ENCODE measurements at places on chromosomes 7 and 10.

GRCh38 chr7:136050462-136050847 lies 73.3 kb upstream of the MTPN start:
- no peak for DNase-seq

GRCh38 chr10:15857107-15857575 lies 3.2 kb downstream of the MINDY3 start:
- DNase-seq = no peak

DNA sequence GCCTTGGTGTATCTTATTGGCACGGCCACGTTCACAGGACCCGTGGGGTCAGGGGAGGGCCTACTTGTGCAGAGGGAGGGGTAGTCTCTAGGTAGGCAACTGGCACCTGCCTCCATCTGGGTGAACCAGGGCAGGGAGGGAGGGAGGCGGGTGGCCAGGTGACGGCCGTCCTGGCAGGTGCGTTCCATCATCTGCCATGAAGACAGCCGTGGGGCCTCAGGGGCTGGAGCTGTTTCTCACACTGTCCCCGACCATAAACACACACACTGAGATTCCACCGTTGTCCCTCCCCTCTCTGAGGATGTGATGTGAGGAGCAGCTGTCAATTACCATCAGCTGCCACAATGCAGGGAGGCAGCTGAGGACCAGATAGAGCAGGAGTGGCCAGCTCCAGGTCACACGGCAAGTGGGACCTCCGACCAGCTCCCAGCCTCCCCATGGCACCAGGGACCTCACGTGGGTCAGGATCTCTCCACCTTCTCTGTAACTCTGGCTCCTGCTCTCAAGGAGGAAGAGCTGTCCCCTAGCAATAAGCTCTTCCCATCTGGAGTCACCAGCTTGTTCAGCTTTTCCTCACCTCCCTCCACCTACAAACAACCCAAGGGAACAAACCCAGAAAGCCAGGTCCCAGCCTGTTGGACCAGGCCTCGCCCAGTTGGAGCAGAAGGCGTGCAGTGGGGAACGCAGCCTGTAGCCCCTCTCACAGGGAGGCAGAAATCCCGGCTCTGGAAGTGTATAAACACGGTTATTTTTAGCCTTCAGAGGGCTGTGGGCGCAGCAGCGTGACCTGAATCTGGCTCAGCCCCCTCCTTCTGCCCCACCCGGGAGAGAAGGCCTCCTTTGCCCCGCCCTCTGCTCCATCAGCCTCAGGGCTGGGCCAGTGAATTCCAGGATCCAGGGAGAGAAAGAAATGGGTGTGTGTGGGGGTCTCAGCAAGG lies 33.1 kb downstream of the ZMIZ1 start:
- no peak for DNase-seq

GRCh38 chr10:11395581-11396310 lies 215.7 kb downstream of the USP6NL start:
- no peak for DNase-seq

DNA sequence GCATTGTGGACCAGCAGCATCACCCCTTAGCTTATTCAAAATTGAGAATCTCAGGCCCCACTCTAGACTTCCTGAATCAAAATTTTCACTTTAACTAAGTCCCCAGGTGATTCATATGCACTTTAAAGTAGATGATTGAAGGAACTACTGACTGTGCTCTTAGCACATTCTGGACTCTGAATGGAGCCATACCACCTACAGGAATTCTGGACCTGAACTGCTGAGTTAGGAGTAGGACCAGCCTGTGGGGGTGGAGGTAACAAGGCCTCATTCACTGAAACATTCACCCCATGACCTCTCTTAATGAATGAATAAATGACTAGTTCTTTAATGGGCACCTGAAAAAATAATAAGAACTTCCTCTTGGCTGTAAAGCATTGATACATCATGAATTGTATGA lies 7.3 kb downstream of the PDK4 start:
- DNase-seq = no peak

- DNase-seq = no peak
Measured at GRCh38 chr7:12770227-12770975, 83.0 kb downstream of the ARL4A start.

- no peak for DNase-seq
Measured at GRCh38 chr10:69439813-69440506, 11.3 kb upstream of the TSPAN15 start.

- no peak for DNase-seq
Measured at GRCh38 chr7:41698114-41698513, 4.8 kb downstream of the INHBA start.

DNA sequence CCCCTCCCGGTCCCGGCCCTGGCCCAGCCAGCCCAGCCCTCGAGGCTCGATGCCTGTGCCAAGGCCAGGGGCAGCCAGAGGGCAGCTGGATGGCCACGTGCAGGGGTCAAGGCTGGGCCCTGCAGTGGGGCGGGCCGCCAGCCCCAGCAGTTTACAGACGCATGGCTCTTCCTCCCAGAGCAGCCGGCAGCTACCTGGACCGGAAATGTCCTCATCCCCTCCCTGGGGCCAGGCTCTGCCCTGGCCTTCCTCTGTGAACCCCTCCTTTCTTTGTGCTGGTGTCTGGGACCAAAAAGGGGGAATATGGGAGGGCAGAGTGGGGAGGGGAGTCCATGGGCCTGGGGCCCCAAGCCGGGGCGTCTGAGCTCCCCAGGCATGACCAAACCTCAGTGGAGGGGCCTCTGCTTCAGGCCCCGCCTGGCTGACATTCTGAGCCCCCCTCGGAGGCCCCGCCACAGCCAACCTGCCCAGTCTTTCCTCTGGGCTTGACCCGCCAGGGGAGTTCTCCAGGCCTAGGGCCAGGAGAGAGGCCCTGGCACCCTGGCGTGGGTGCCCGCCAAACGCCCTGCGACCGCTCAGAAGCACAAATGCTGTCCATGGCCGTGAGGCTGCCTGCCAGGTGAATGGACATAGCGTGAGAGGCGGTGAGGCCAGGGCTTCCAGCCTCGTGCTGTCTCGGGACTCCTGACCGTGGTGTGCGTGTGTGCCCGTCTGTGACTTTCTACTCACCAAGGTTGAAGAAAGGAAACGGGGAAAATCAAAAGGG lies 24.7 kb upstream of the AMZ1 start:
- no peak for DNase-seq

DNA sequence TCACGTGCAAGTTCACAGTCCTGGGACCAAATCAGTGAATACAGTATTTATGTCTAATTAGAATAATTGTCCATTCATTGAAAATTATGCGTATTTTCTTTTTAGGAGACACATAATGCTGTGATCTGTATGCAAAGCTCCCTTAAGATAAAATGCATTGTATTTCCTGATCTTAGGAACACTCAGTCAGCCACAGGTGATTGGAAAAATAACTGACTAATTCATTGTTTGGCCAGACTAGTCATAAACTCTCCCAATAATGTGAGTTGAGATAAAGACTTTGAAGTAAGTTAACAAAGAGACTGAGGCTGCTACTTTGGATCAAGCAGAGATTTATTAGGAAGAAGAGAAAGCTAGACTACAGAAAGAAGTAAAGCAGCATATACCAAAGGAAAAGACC lies 182.2 kb downstream of the GNAI1 start:
- no peak for DNase-seq

DNA sequence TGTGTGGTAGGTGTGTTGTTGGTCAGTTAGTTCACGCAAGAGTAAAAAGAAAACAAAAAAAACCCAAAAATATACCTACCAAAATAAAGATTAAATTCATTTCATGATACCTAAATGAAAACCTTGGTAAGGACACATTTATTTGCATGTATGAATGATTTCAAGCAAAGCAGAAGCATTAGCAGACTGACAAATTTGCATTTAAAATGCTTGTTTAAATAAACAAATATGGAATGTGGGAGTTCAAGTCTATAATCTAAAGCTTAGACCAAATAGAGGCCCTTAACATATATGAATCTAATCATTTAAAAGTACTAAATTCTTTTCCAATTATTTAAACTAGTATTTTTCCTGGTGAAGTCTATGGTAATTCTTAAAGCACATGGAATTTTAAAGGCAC lies 35.8 kb downstream of the GNAT3 start:
- DNase-seq = no peak

- no peak for DNase-seq
Measured at GRCh38 chr7:21426286-21427181, 1.3 kb upstream of the SP4 start.

- DNase-seq = no peak
Measured at GRCh38 chr10:28873540-28873939, 196.2 kb downstream of the BAMBI start.

GRCh38 chr10:7666253-7667023 lies at the start of gene ITIH5:
Gene ITIH5 (minus strand): TSS chr10:7666966. CDS start chr10:7666892, 74 bp downstream.
- DNase-seq = no peak

- no peak for DNase-seq
Measured at GRCh38 chr7:139430443-139430842, 53.0 kb downstream of the KLRG2 start.

GRCh38 chr7:91019686-91020385 lies 244.4 kb upstream of the FZD1 start:
- no peak for DNase-seq

- DNase-seq = no peak
Measured at GRCh38 chr7:93327006-93327633, 95.0 kb downstream of the VPS50 start.

DNA sequence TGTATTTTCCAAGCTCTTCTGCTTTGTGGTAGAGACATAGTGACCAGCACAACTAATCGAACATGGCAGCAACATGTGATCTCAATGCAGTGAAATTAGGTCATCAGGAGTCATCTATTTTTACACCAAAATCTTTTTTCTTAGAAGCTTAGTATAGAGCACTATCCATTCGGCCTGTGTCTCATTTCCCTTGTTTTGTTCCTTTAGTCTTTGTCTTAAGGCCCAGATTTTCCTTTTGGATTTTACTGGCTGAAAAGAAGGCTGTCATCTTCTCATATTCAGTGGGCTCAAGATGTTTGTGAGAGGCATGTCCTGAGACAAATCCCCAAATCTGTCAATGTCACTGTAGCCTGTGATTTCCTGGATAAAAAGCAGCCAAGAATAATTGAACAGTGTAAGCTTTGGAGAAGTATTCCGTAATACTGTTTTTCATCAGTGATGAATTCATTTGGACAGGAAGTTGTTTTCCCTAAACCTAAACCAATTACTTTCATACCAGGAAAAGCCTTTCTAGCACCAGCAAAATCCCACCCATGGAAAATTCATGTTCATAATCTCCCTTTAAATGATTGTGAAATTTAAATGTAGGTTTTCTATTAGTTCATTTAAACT lies 55.2 kb downstream of the MAGI2 start:
- DNase-seq = no peak

DNA sequence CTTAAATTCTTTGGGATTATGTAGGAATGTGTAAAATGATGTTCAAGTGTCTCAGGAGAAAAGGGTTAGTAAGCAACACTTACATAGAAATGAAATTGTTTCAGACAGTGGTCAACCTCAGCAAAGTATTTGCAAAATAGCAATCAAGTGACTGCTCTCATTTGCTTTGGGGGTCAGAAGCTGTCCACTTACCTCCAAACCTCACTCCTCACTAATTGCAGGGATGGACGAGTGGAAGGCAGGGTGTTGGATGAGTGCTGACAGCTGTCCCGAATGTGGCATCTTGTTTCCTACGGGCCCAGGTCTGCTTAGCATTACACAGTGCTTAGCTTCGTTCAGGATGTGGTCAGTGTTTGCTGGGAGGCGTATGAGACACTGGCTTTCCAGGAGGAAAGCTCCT lies 437.0 kb downstream of the SUGCT start:
- DNase-seq = no peak

- no peak for DNase-seq
Measured at GRCh38 chr7:45698303-45699014, 124.3 kb downstream of the ADCY1 start.

- no peak for DNase-seq
Measured at GRCh38 chr10:129965959-129966358, 1.9 kb upstream of the EBF3 start.

- no peak for DNase-seq
Measured at GRCh38 chr7:128053023-128053422, 21.8 kb upstream of the LRRC4 start.

- DNase-seq = no peak
Measured at GRCh38 chr7:108038986-108039385, 36.0 kb upstream of the LAMB1 start.

GRCh38 chr7:45237788-45238461 lies 80.3 kb downstream of the RAMP3 start:
- DNase-seq = no peak

DNA sequence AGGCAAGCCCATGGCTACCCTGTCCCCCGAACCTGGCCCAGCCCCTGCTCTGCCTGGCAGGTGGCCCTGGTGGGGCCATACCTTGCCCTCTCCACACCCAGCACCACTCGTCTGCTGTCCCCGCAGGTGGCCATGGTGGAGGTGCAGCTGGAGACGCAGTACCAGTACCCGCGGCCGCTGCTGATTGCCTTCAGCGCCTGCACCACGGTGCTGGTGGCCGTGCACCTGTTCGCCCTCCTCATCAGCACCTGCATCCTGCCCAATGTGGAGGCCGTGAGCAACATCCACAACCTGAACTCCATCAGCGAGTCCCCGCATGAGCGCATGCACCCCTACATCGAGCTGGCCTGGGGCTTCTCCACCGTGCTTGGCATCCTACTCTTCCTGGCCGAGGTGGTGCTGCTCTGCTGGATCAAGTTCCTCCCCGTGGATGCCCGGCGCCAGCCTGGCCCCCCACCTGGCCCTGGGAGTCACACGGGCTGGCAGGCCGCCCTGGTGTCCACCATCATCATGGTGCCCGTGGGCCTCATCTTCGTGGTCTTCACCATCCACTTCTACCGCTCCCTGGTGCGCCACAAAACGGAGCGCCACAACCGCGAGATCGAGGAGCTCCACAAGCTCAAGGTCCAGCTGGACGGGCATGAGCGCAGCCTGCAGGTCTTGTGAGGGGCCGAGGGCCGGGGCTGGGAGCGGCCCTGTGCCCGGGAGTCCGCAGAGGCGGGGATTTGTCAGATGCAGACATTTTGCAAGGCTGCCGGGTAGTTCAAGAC lies 13.2 kb downstream of the ORAI2 start:
- no peak for DNase-seq

DNA sequence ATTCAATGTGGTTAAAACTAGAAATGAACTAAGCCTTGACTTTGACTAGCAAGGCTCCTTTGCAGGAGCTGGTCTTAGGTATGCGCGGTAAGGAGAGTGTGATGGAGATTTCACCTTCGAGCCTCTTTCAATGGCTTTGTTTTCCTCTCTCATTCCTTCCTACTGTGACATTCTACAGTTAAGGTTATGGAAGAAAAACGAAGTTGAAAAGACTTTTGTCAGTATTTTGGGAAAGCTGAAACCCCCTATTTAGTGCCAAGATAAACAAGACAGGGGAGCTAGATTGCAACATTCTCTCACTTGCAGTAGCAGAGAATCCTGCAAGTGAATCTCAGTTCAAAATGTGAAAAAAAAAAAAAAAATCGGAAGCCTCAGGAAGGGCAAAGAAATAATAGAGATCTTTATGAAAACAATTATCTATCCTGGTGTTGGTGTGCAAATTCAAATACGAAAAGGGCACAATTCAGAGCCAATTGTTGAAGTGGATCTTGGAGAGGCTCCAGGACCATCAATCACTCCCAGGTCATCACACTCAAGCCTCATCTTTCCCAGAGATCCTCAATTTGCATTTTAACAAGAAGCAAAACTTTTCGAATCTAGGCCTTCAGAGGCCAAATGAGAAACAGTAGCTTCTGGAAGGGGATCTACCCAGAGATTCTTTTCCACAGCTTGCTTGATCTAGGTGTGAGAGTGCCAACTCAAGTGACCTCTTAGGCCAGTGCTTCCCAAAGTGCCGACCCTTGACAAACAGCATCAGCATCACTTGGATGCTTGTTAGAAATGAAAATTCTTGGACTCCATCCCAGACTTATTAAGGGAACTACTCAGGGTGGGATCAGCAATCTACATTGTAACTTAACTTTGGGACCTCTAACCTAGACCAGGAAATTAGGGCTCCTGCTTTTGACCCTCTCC lies 163.8 kb downstream of the INHBA start:
- no peak for DNase-seq

- DNase-seq = no peak
Measured at GRCh38 chr7:50610521-50611277, 45.5 kb upstream of the DDC start.

- no peak for DNase-seq
Measured at GRCh38 chr10:87640043-87640442, 19.6 kb upstream of the PAPSS2 start.
